ENCODE measurements at places on chromosomes 3 and 15.

GRCh38 chr15:33813891-33814290 is 154.4 kb upstream of the CHRM5 start:
- DNase-seq, result no peak

DNA sequence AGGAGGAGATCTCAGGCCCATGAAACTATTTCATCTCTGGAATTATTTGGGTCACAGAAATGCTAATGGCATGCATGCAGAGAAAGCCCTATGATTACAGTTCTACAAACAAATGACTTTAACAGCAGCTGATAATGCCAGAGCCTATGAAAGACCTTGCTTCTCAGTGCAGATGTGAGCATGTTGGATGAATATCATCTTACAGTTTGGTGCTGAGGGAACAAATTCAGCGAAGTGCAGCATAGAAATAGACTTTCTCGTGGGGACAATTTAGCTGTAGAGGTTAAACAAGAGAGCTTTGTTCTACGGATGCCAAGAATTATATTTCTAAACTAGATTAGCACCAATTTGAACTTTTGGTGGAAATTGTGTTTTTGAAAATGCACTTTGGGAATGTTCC is 27.7 kb downstream of the PTX3 start:
- DNase-seq, result no peak

- DNase-seq, result no peak
Measured at GRCh38 chr3:169264711-169265110, 398.8 kb downstream of the MECOM start.

DNA sequence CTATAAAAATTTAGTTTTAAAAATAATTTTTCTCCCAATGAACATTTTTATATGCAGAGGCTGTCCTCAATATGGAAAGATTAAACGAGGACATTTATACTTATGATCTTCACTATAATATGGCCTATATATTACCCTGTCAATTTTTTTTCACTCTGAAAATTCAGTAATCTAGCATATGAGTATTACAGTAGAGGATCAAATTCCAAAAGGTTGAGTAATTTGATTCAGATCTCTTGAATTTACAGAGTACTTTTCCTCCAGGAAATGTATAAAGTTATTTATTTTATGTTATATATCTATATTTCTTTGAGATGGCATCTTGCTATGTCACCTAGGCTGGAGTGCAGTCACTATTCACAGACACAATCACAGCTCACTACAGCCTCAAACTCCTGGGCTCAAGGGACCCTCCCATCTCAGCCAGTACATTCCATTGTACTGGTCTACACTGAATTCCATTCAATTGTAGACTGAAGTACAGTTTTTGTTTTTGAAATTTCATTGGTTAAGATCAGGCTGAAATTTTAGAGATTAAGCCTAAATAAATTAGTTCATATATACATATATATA is 16.3 kb upstream of the TRPM7 start:
- DNase-seq, result no peak

DNA sequence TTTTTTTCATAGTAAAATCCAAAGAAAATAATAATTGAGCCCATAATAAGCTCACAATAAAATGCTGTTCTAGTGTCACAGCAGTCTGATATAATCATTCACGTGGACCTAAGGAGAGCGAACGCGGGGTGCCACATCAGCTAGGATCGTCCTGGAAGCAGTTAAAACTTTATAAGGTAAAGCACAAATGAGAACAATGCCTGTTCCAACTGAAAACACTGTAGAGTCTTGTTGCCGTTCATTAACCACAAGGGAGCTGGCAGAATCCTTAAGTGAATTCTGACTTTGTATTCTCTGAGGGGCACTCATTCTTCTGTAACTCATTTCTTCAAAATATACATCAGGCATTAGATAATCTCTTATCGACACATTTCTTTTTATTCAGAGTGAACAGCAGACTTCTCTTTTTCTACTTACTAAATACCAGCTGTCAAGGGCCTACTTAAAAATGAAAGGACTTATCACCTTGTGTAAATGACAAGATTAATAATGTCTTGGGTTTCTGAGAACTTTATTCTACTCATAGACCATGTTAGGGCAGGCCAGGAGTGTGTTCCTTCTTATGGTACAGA is 524.6 kb downstream of the MECOM start:
- no peak for DNase-seq
